Fibroblast of villous mesenchyme (primary cell): ENCODE measurements at places on chromosomes 5 and 9. TPM values are rescaled to one million over a fixed set of nuclear protein-coding genes. Genes with fewer than 3 reads are reported as not detected.

The PCDHA13 gene
- under 0.01 TPM in 2 replicates for total RNA-seq

The PALM2AKAP2 gene
- total RNA-seq = 24.5 and 31.5 TPM in 2 replicates

The SLC25A48 gene
- not detected in 2 replicates for total RNA-seq

The MGAT4B gene
- 83.8 and 102 TPM in 2 replicates for total RNA-seq

The TAF11L10 gene
- not detected in 2 replicates for total RNA-seq
